ENCODE measurements at places on chromosomes 1 and 21.

GRCh38 chr1:2192031-2192995, 2.3 kb downstream of the FAAP20 start:
- no peak for DNase-seq

- no peak for DNase-seq
Measured at GRCh38 chr1:107549152-107549810, 408.4 kb downstream of the NTNG1 start.

GRCh38 chr1:19648689-19649088, 4.6 kb downstream of the NBL1 start:
- no peak for DNase-seq

DNA sequence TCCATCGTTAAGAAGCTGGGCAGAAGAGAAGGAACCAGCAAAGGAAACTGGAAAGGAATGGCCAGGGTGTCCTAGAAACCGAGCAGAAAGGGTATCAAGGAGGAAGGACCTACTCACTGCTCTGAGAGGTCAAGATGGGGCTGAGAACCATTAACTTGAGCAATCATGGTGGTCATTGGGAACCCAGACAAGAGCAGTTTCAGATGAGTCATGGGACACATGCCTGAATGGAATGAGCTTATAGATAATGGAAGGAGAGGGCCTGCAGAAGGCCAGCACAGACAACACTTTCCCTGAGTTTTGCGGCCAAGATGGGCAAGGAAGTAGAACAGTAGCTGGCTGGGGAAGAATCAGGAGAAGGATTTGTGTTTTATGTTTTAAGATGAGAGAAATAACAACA, 383.2 kb downstream of the KIF26B start:
- no peak for DNase-seq

GRCh38 chr1:30312226-30312625, 411.2 kb downstream of the MATN1 start:
- DNase-seq = no peak

- no peak for DNase-seq
Measured at GRCh38 chr1:78468521-78468920, 22.3 kb upstream of the PTGFR start.

GRCh38 chr1:12434174-12434573, 183.8 kb downstream of the DHRS3 start:
- DNase-seq = no peak

DNA sequence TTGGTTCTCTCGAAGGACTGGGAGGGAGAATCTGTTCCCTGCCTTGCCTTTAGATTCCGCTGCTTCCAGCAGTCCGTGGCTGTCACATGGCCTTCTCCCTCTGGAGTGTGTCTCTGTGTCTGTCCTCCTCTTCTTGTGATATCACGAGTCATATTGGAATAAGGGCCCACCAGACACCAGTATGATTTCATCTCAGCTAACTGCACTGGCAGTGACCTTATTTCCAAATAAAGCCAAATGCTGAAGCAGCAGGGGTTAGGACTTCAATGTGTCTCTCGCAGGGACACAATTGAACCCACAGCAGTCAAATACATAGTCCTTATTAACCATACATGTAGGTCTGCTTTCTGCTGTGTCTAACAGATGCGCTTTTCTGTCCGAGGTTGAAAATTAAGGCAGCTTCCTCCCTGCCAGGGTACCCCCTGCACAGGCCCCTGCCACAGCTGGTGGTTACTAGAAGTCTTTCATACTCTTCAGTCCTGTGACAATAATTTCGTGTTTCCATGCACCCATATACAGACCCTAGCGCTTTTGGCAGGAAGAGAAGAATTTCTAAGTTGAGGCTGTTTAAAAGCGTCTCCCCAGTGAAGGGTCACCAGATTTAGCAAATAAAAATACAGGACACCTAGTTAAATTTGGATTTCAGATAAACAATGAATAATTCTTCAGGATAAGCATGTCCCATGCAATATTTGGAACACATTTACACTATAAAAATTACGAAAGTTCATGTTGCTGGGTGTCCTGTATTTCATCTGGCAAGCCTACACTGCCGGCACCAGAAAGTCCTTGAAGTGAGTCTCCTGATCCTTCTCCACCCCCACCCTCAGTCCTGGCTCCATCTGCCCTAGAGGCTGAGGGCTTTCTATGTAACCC, 182.1 kb downstream of the ETS2 start:
- DNase-seq = no peak

GRCh38 chr1:56758135-56758534, 61.1 kb downstream of the FYB2 start:
- DNase-seq = no peak

DNA sequence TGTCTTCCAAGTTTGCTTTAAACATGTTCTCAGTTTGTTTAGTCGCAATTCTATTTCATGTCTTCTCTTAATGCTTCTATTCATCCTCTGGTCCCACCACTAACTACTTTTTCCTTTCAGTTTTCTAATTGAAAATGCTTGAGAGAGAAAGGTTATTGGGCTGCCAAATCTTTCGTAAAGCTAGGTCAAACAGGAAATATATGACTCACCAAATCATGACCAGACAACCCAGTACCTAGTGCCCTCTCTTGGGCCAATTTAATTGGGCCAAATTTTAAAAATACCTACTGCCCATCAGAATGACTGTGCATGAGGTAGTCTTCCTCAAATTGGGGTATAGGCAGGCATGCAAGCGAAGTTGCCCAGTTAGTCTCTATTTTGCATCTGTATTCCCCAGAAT, 295.4 kb upstream of the PBX1 start:
- no peak for DNase-seq

DNA sequence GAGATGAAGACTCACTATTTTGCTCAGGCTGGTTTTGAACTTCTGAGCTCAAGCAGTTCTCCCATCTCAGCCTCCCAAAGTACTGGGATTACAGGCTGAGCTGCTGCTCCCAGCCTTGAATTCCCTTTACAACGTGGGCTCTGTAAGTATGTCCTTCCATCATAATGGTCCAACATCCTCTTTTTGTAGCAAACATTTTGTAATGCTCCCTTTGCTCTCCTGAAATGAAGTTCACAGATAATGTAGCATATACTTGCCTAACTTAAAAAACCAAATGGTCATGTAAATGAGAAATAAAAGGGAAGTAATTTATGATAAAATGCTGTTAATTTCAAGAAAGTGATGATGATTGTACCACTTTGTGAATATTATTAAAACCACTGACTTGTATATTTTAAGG, 30.5 kb upstream of the THEM4 start:
- DNase-seq = no peak

GRCh38 chr21:15430577-15430976, 299.2 kb upstream of the USP25 start:
- no peak for DNase-seq

DNA sequence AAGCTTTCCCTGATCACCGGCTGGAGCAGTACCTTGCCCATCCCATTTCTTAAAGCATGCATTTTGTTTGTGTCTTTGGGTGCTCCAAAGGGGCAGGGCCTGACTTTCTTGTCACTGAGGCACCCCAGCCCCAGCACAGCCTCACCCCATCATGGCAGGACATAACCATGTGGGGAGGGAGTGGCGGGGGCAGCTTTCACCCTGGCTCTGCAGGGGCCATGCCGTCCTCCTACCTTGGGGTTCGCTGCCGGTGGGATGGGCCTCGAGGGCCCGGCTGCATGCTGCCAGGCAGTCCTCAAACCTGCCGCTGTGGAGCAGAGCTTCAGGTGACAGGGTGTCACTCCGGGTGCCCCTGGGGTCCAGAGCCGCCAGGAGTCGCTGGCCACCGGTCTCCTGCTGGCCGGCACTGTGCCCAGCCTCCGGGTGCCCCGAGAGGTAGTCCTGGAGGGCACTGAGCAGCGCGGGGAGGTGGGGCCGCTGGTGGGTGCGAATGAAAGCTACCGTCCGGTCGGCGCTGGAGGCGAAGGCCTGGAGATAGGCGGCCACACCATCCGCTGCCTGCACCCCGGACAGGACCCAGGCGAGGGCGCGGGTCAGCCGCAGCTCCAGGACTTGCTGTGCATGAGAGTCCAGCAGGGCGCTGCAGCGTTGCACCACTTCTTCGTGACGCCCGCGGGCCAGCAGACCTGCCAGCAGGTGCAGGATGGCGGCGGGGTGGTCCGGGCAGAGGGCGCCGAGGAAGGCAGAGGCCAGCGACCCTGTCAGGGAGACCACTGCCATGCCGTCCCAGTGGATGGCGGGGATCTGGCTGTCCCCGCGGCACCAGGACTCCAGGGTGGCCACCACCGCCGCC, 1.5 kb downstream of the TTC34 start:
- no peak for DNase-seq

DNA sequence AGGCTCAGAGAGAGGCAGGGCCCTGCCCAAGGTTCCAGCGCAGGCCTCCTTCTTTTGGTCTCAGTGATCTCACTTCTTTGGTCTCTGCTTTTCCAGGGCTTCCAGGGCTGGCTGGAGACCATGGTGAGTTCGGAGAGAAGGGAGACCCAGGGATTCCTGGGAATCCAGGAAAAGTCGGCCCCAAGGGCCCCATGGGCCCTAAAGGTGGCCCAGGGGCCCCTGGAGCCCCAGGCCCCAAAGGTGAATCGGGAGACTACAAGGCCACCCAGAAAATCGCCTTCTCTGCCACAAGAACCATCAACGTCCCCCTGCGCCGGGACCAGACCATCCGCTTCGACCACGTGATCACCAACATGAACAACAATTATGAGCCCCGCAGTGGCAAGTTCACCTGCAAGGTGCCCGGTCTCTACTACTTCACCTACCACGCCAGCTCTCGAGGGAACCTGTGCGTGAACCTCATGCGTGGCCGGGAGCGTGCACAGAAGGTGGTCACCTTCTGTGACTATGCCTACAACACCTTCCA, 7.7 kb downstream of the C1QB start:
- DNase-seq = no peak

GRCh38 chr1:230682274-230682673, 31.6 kb downstream of the AGT start:
- DNase-seq = no peak

- DNase-seq = no peak
Measured at GRCh38 chr1:49046305-49046704, 269.6 kb upstream of the BEND5 start.

DNA sequence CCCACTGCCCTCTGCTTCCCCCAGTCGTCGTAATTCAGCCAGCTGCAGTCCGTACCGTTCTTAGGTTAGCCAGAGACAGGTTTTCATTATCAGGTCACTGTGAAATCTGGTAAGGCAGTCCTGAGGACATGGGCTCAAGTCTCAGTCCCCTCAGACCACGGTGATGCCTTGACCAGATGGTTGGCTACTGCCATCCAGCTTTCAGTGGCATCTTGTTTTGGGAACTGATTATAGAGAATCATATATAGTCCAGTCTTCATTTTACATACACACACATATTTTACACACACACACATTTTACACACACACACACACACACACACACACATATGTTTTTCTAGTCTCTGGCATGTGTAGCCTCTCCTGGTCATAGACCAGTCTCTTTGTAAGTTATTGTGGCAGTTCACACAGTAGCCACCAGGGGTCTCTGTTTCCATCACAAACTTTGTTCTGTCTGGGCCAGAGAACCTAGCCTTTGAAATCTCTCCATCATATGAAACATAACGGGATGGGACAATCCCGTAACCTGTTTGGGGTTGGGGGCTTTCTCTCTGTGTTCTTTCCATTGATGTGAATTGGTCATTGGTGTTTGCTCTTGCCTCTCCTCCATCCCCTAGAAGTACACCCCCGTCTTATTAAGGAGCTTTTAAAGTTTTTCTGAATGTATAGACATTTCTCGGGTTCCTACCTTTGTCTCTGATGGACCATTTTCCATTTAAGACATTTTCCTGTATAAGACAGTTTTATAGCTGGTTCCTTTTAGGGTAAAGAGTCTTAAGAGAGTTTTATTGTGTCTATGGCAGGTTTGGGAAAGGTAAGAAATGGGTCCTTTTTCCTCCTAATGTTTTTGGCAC, 8.4 kb upstream of the IKBKE start:
- DNase-seq = no peak

GRCh38 chr1:1911350-1912041, 3.6 kb upstream of the CALML6 start:
- no peak for DNase-seq

DNA sequence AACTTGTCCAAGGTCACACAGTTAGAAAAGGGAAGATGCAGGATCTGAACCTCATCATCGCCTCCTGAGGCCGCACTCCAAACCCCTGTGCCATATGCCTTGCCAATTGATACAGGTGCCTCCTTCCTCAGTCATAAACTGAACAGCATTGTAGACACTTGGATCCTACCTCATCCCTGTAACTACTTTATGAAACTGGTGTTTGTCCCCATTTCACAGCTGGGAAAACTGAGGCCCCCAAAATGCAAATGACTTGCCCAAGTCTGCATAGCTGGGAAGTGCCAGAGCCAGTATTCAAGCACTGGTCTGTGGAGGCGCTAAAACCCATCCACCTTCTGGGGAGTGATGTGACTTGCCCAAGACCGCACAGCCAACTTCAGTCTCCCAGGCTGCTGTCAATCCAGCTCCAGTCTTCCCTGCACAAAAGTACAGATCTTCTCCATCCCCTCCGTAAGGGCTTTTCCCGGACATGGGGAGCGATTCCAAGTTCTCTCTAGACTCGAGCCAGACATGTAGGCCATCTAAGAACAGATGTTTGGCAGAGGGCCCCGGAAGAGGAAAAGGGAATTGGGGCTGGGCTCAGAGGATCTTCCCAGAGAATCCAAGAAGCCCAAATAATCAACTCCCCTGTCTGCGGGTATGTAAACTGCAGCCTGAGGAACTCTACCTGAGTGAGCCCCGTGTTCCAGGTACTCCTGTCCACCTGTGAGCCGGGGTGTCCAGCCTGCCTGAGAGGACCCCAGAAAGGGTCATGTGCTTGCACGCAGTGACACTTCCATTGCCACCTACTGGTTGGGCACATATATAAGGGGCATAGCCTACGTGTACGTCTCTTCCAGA, 60.5 kb downstream of the SYT2 start:
- DNase-seq = no peak

GRCh38 chr21:29299046-29299915, 559 bp downstream of the BACH1 start:
- no peak for DNase-seq

DNA sequence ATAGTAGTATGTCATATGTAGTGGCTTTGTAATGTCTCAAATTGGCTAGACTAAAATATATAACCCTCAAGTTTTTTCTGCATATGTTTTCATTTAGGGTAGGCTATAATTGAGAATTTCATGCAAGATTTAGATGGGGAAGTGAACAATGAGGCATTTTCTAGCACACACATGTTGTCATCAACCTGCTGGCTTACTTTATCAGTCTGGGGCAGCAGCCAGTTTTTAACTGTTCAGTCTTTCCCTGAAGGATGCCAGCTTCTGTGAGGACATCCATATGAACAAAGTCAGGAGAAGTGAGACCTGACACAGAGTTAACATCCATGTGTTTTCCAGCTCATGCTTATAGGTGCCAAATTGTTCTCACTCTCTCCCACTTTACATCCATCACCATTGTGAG, 74.7 kb upstream of the OLFM3 start:
- DNase-seq = no peak

- DNase-seq = no peak
Measured at GRCh38 chr1:33725556-33726160, 138.2 kb upstream of the HMGB4 start.

GRCh38 chr1:158422212-158422611, 3.8 kb downstream of the OR10K2 start:
- no peak for DNase-seq

GRCh38 chr1:237932816-237933215, 42.1 kb upstream of the ZP4 start:
- DNase-seq = no peak

GRCh38 chr1:39332828-39333227, 128.3 kb downstream of the MACF1 start:
- DNase-seq = no peak

Data from vagina (tissue), 2 donors.